ENCODE measurements at places on chromosomes 2 and 18. TPM values are rescaled to one million over a fixed set of nuclear protein-coding genes. Genes with fewer than 3 reads are reported as not detected.

Gene TEX44
- polyA plus RNA-seq: not detected

Gene ZBTB14
- polyA plus RNA-seq: 6.8 TPM

Gene NAT8
- not detected for polyA plus RNA-seq

Gene XIRP2
- 0.02 TPM for polyA plus RNA-seq
